Muscle of arm (tissue), 14 donors: ENCODE measurements at places on chromosomes 2 and 18.

DNA sequence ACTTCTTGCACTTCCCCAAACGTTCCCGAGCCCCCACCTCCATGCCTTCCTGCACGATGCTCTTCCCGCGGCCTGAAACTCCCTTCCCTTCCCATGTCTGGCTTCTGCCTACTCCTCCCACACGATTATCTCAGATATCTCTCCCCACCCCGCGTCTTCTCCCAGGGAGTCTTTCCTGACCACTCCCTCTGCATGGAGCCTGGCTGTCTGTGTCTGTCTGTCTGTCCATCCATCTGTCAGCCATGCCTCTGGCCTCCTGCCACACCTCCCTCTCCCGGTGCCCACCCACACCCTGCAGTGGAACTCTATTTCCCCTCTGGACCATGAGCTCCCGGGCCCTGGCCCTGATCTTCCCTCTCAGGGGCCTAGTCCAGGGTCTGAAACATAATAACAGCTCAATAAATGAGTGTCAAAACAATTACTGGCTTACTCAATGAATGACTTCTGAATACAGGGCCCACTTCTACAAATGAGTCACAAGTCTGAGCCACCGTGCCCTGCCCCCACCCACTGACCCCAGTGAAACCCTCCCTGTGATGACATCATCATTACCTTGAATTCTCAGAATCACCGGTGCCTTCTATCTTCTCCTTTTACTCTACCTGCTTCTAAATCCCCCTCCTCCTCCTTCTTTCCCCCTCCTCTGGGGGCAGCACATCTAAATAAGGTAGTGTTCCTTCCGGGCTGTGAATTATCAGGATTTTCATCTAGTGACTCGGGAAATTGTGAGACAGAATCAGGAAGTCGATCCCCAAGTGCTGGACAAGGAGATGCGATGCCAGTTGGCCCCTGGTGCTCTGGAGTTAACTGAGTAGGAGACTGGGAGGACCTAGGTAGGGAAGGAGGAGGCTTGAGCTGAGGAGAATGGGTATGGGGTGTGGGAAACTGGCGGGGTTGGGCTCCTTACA, 46.1 kb upstream of the PLB1 start:
- DNase-seq, result no peak

GRCh38 chr2:18991177-18992168, 366.9 kb downstream of the OSR1 start:
- DNase-seq, result no peak

- no peak for DNase-seq
Measured at GRCh38 chr2:84326831-84327432, 132.1 kb downstream of the SUCLG1 start.

- DNase-seq, result no peak
Measured at GRCh38 chr2:28377195-28377816, 15.4 kb upstream of the FOSL2 start.

- DNase-seq, result no peak
Measured at GRCh38 chr2:234761910-234762309, 189.9 kb upstream of the SH3BP4 start.

- DNase-seq, result no peak
Measured at GRCh38 chr2:58447586-58447985, 206.5 kb upstream of the FANCL start.

DNA sequence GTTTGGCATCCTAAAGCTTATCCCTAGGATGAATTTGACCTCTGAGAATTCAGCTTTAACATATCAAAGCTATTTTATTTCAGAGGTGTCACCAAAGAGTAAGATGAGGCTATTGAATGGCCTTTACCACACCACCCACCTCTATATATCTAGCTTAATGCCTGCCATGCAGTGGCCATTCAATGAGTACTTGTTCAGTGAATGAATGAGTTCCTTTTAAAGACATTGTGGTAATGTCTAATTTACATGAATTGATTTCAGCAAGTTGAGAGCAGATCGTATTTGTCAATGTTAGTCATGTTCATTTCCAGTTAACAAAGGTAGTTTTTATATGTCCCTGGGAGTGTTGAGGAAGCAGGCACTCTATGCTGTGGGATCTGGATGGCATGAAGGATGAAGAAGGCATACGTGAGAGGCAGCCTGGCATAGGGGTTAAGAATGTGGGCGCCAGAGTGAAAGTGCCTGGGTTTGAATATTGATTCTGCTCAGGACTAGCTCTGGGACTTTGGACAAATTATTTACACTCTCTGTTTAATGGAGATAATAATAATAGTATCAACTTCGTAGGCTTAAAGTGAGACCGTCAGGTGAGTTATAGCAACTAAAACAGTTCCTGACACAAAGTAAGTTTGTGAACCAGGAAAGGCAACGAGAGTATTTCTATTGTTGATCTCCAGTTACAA, 434.1 kb upstream of the CHST9 start:
- DNase-seq, result no peak

DNA sequence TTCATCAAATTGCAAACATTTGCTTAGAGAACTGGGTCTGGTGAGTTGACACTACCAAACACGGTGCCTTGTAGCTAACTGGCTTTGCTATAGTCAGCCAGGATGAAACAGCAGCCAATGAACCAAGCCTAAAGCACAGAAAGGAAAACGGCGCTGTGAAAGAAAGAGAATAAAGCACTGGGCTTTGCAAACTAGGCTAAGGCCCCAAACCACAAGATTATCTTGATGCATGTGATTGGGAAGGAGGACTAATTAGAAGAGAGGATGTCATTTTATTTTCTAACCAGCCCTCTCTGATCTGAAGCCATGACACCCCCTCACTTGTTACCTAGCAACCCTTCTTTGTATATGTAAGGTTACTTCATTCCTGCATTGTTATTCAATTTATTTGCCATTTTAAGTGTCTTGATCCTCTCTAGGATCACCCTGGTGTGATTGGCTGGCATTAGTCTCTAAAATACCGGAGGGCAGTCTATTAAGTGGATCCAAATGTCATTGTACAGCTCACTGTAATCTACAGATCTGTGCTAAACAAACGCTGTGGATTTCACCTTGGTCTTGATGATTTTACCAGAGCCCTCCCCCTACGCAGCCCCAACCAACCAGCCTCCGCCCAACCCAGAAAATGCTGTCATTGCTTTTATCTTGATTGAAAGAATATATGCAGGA, 395.4 kb upstream of the ACVR2A start:
- no peak for DNase-seq

GRCh38 chr2:168577885-168578284, 121.8 kb downstream of the CERS6 start:
- DNase-seq, result no peak

- no peak for DNase-seq
Measured at GRCh38 chr2:9753665-9754531, 89.4 kb upstream of the TAF1B start.

DNA sequence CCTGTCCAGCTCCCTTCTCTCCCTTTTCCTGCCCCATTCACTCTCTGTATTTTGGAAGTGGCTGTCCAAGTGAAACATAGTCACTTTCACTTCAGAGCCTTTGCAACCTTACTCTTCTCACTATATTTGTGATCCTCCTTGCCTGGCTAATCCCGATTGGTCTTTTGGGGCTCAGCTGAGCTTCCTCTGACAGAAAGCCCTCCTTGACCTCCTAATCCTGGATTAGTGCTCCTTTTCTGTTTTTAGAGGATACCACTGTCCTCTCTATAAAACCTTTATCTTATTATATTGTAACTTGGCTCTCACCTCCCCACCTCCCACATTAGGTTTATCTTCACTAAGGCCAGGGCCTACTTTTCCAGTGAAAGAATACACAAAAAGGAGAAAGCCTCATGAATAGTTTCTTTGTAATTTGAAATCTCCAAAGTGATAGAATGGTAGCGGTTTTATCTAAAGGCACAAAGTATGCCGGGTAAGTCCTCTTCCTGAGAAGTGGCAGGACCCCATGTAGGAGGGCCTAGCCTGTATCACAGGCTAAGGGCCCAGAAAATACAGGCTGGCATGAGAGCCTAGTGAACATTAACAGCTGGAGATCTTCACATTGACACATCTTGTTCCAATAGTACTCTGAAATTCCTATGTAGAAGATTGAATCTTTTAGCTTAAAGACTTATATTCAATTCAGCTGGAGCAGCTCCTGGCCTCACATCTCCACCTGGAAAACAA, 83.1 kb upstream of the GAREM1 start:
- DNase-seq, result no peak

- no peak for DNase-seq
Measured at GRCh38 chr2:54755641-54756326, 32.3 kb downstream of the EML6 start.

GRCh38 chr2:196533772-196534397, 105.6 kb upstream of the CCDC150 start:
- no peak for DNase-seq

- no peak for DNase-seq
Measured at GRCh38 chr2:112151701-112152440, 13.7 kb downstream of the FBLN7 start.

DNA sequence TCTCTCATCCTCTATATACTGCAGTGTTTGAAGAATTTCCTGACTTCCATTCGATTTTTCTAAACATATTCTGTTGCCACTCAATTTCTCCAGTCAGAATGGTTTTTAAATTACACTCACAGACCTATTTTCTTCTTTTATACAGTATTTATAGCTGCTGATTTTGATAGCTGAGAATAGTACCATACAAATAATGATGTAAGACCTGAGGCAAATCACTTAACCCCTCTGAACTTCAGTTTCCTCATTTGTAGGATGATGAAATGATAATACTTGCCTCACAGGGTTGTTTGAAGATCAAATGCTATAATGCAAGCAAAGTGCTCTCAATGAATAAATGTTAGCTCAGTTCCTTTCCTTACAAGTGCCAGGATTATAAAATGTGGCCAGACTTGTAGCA, 241.8 kb downstream of the CPS1 start:
- no peak for DNase-seq

- DNase-seq, result no peak
Measured at GRCh38 chr18:68215931-68216330, 499.0 kb downstream of the TMX3 start.

GRCh38 chr2:70658476-70658875, 104.8 kb upstream of the TGFA start:
- DNase-seq, result no peak

GRCh38 chr18:49851624-49852023, 38.3 kb upstream of the ACAA2 start:
- DNase-seq, result no peak

- DNase-seq, result no peak
Measured at GRCh38 chr2:143545059-143545948, 416.1 kb downstream of the ARHGAP15 start.

DNA sequence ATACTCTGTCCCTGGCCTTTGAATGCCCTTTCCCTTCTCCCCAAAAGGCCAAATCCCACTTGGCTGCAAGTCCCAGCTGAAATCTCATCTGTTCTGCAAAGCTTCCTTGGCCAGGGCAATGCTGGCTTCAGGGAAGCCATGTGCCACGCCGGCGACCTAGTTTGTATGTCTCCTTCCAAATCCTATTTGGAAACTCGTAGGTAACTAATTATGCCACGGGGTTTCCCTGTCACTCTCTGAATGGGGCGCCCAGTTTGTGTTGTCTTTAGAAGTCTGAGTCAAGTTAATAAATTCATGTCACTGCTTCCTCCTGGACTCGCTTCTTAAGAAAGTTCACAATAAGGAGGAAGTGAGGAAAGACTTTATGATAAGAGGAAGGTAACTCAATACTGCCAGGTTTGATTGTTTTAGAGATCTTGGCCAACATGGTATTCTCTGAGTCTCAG, 19.1 kb downstream of the FHL2 start:
- no peak for DNase-seq

- no peak for DNase-seq
Measured at GRCh38 chr18:48750485-48751175, 200.1 kb downstream of the SMAD7 start.

- DNase-seq, result no peak
Measured at GRCh38 chr18:10420561-10421352, 33.7 kb upstream of the APCDD1 start.

DNA sequence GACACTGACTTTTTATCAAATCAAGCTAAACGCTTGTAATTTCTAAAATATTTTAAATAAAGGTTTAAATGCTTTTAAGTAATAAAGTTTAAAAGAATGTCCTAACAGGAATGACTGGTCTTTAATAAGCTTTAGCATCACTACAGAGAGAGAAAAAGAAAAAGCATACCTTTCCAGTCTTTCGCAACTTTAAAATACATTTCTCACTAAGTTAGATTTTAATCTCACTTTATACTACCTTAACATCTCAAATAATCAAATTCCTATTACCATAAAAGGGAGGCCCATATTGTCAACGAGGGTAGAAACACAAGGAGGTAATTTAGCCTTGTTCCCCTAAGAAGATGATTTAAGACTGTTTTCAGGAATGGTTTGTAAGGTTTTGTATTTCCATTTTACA, 80.7 kb downstream of the STRN start:
- no peak for DNase-seq

GRCh38 chr2:27990030-27990590, 99.6 kb downstream of the BABAM2 start:
- no peak for DNase-seq

- DNase-seq, result no peak
Measured at GRCh38 chr2:230347659-230348305, 20.8 kb downstream of the SP140L start.

DNA sequence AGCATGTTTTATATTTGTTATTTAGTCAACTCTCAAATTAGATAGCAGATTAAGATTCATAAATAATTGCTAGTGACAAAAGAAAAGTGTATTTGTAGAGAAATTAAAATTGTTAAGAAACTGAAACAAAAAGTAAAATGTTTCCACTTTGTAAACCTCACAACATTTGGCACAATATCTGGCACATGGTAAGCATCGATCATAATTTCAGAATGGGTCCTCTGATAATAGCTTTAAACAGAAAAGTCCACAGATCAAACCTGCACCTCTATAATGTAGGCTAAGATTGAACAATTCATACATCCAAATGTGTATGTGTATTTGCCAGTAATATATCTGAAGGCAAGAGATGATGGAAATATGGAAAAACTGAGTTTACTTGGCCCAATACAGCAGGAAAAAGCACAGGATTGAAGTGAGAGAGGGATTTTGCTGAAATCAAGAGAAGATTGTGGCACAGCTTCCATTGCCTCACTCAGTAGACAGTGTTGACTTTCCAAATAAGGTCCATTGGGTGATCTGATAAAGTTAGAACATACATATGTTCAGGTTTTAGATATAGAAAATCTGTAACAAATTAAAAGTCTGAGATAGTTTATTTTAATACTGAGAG, 39.4 kb downstream of the COBLL1 start:
- peak; percentile 66 for DNase-seq

DNA sequence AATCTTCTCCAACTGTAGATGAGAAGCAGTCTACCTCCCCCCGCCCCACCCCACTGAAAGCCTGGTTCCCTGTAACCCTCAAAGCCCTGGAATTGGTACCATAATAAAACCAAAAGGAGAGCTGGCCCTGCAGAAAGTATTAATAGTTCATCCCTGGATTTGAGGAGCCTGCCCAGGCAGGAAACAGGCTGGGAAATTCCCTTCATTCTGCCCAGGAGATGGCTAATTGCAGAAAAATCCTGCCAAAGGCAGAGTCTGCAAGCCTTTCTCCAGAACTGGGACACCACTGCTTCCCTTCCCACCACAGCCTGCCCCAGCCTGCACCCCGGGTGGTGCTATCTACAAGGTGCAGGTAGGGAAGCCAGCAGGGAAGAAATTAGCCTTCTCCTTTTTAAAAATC, 16.3 kb downstream of the GKN2 start:
- DNase-seq, result no peak
